Dorsolateral prefrontal cortex (tissue), 122 donors: ENCODE measurements at places on chromosomes 16 and 17. TPM values are rescaled to one million over a fixed set of nuclear protein-coding genes. Genes with fewer than 3 reads are reported as not detected.

Gene CD300A
- total RNA-seq, result 14.3 TPM

Gene CHST4
- 0.36 TPM for total RNA-seq

Gene CCR7
- total RNA-seq, result not detected

Gene KRT14
- total RNA-seq, result not detected
